ENCODE measurements at places on chromosomes 13 and 19. TPM values are rescaled to one million over a fixed set of nuclear protein-coding genes. Genes with fewer than 3 reads are reported as not detected.

Gene KIR3DL2
- total RNA-seq: not detected

Gene FLT3LG
- 0.52 TPM for total RNA-seq

Gene ZNF135
- total RNA-seq: 10.4 TPM

Gene HS6ST3
- total RNA-seq: 0.52 TPM

Gene SPACA4
- not detected for total RNA-seq

Gene PLEKHF1
- 16.7 TPM for total RNA-seq

Gene FCER2
- total RNA-seq: under 0.01 TPM

Gene DACH1
- total RNA-seq: 6.8 TPM

Gene CIC
- total RNA-seq: 10.4 TPM

Gene ZNF581
- total RNA-seq: 17.2 TPM

Gene C13orf46
- total RNA-seq: under 0.01 TPM

Gene DIRAS1
- 1.6 TPM for total RNA-seq

Gene BIVM
- 28.2 TPM for total RNA-seq

Gene CDC16
- 64.2 TPM for total RNA-seq

Gene GPR12
- not detected for total RNA-seq

Gene CLDND2
- total RNA-seq: not detected

Gene CEACAM3
- not detected for total RNA-seq

Gene PEG3
- 126 TPM for total RNA-seq

Gene GPC6
- total RNA-seq: 7.8 TPM

Gene RFPL4A
- 0.52 TPM for total RNA-seq

Gene DUXA
- total RNA-seq: 0.52 TPM

Gene CFAP97D2
- total RNA-seq: not detected

Gene EFNA2
- 1.0 TPM for total RNA-seq

Gene LILRB3
- 4.2 TPM for total RNA-seq

Gene ZNF99
- under 0.01 TPM for total RNA-seq

Gene LINGO3
- total RNA-seq: not detected

Gene NLRP7
- not detected for total RNA-seq

Gene IRGC
- not detected for total RNA-seq

Gene CD209
- total RNA-seq: 5.2 TPM

Gene SIGLEC8
- 0.52 TPM for total RNA-seq

Gene RNF17
- total RNA-seq: 0.52 TPM

Gene CCDC159
- total RNA-seq: 7.8 TPM

Gene CEBPG
- 14.1 TPM for total RNA-seq

Gene APOE
- 93.9 TPM for total RNA-seq

Gene LILRB2
- total RNA-seq: 0.52 TPM

Gene PDX1
- total RNA-seq: not detected

Gene VSIG10L
- 0.52 TPM for total RNA-seq

Gene RDH8
- total RNA-seq: not detected

Gene LRP3
- 19.3 TPM for total RNA-seq

Gene REEP6
- total RNA-seq: 2.1 TPM

Gene SERPINE3
- not detected for total RNA-seq

Gene IGSF23
- not detected for total RNA-seq

Gene PNMA8B
- 3.7 TPM for total RNA-seq

Gene KLC3
- 0.52 TPM for total RNA-seq

Gene RGL3
- not detected for total RNA-seq

Gene KASH5
- total RNA-seq: not detected

Gene RAD23A
- total RNA-seq: 57.9 TPM

Gene TEX29
- total RNA-seq: not detected

Gene IFI30
- total RNA-seq: 3.7 TPM

Gene PTGIR
- total RNA-seq: 3.1 TPM

Gene FCGBP
- 5.7 TPM for total RNA-seq

Gene FAM124A
- total RNA-seq: 0.52 TPM

Gene PSG3
- not detected for total RNA-seq

Gene CGB5
- not detected for total RNA-seq
